ENCODE measurements at places on chromosomes 4 and X. TPM values are rescaled to one million over a fixed set of nuclear protein-coding genes. Genes with fewer than 3 reads are reported as not detected.

- no peaks in the 10 kb centered on the region for H3K27me3 ChIP-seq
- H3K4me3 ChIP-seq = no peak overlapping the region
- DNase-seq = no peak
- H3K36me3 ChIP-seq = no peaks in the 10 kb centered on the region
- no peak overlapping the region for H3K27ac ChIP-seq
Observed at GRCh38 chr4:80787306-80787705, 243.2 kb upstream of the BMP3 start.

DNA sequence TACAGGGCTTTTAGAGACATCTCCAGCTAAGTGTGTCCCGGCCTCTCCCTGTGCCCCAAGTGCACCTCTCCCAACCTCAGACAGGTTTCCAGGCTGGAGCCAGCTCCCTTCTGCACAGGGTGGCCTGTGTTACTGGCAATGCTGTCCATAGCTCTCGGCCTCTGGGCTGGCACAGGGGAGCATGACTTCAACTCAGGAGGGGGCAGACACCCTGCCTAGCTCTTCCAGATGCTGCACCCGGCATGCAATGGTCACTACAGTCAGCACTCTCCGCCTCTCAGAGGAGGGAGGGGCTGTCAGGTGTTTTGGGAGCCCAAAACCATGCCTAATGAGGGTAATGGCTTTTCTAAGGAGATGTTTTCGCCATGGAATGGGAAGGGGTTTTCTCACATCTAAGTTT lies 2.4 kb upstream of the IRAK1 start:
- DNase-seq = no peak
- no peaks in the 10 kb centered on the region for H3K27me3 ChIP-seq
- H3K4me3 ChIP-seq = no peak overlapping the region
- peaks cover 21% of the 10 kb centered on the region for H3K4me1 ChIP-seq

DNA sequence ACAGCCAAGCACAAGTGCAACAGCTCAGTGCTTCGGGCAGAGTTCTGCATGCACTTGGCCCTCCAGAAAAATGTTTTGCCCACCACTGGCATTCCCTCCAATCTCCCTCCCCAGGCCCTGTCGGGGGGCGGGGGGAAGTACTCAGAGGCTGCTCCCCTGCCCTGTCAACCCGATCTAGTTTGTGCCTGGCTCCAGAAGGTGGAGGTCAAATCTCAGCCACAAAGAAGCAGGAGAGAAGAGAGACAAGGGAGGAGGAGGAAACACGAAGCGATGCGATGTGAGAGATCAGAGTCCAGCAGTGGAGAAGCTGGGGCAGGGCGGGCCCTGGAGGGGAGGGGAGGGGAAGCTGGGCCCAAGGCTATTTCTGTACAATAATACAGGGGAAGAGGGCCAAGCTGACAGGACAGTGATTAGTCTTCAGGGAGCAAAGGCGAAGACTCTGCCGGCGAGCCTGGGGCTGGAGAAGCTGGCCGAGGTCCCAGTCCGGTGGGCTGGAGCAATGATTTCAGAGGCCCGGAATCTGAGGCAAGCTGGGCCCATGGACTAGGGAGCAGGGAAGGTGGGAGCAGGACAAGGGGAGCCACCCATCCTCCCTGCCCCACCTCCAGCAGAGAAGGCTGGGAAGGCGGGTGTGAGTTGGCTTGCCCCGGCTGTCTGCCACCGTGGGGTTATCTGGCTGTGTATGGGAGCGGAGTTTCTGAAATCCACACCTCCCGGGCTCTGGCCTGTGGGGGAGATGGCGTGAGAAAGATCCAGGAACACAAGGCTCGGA lies 167.1 kb downstream of the EFNB1 start:
- no peak overlapping the region for H3K27ac ChIP-seq
- no peak overlapping the region for H3K4me3 ChIP-seq
- no peaks in the 10 kb centered on the region for H3K27me3 ChIP-seq

- DNase-seq = no peak
- no peaks in the 10 kb centered on the region for H3K4me1 ChIP-seq
- no peaks in the 10 kb centered on the region for H3K27me3 ChIP-seq
- no peak overlapping the region for H3K4me3 ChIP-seq
- no peak overlapping the region for H3K27ac ChIP-seq
Observed at GRCh38 chr4:84159762-84160161, 339.3 kb downstream of the NKX6-1 start.

DNA sequence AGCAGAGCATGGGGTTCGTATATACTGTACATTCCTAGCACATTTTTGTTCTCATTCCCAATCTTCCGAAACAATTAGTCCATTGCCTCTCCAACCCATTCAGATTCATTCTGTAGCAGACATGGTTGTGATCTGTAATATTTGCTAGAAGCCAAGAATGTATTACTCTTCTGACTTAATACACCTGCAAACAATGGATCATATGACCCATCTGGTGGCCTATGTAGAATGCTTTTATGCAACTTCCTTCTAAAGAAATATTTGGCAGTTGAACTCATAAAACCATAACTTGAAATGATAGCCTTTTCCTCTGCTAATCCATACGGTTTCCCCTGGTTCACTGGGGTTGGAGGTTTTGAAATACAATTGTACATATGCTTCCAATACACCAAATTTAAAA lies 32.8 kb upstream of the SGMS2 start:
- no peaks in the 10 kb centered on the region for H3K36me3 ChIP-seq
- no peak overlapping the region for H3K4me3 ChIP-seq
- peaks cover 2% of the 10 kb centered on the region for H3K27me3 ChIP-seq

- DNase-seq = no peak
- H3K27me3 ChIP-seq = no peaks in the 10 kb centered on the region
- H3K4me1 ChIP-seq = no peaks in the 10 kb centered on the region
- no peak overlapping the region for H3K27ac ChIP-seq
Observed at GRCh38 chr4:53064609-53065008, 202.5 kb downstream of the RASL11B start.

DNA sequence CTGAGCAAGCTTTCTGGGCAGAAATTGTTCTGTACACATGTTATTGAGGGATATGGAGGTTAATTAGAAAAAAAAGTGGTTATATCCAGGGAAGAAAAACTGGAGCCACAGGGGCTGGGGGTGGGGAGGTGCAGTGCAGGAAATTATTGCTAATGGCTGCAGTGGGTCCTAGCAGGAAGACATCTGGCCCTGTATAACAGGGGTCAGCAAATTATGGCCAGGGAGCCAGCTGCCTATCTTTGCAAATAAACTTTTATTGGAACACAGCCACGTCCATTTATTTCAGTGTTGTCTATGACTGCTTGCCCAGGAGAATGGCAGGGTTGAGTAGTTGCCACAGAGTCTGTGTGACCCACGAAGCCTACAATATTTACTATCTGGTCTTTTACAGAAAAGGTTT lies 23.4 kb upstream of the PRPS2 start:
- no peak for DNase-seq
- no peaks in the 10 kb centered on the region for H3K36me3 ChIP-seq
- no peaks in the 10 kb centered on the region for H3K4me1 ChIP-seq
- no peak overlapping the region for H3K4me3 ChIP-seq
- H3K27ac ChIP-seq = no peak overlapping the region
- H3K27me3 ChIP-seq = peaks cover 2% of the 10 kb centered on the region

DNA sequence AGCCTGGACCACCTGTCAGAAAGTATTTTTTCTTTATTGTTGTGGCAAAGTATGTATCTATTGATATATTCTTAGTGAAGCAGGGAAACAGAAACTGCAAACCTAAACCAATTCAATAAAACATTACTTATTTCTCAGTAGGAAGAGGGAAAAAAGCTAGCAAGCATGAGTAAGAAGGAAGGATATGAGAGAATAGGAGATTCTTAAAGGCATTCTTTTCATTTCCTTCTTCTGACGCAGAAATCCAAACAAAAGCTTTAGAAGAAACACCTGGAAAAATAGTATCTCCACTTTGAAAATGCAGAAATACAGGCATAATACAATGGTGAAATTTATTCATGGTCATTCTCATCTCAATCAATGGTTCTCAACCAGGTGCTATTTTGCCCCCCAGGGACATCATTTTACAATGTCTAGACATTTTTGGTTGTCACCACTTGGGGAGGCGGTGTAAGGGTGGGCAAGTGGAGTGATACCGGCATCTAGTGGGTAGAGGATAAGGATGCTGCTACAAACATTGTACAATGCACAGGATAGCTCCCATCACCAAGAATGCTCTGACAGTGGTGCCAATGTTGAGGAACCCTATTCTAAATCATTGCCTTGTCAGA lies 21.7 kb upstream of the ATXN3L start:
- H3K36me3 ChIP-seq = no peaks in the 10 kb centered on the region
- H3K4me3 ChIP-seq = no peak overlapping the region
- no peak for DNase-seq
- no peaks in the 10 kb centered on the region for H3K4me1 ChIP-seq
- no peaks in the 10 kb centered on the region for H3K27me3 ChIP-seq

DNA sequence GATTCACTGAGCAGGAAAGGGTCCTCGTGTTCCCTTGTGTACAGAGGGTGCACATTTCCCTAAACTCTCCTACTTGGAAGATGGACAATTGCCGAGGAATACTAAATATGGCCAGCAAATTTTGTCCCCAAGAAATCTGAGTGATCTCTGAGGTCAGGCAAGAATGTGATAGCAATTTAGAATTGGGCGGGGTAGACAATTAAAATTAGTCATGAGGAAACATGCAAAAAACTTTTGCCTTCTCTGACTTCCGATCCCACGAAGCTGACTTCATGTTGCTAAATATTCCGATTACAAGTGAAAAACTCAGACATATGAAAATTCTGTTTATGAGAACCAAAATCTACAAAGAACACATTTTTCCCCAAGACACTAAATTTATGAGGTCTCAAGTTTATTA lies 453.9 kb upstream of the ZFP42 start:
- no peak for DNase-seq
- no peaks in the 10 kb centered on the region for H3K4me1 ChIP-seq
- H3K36me3 ChIP-seq = no peaks in the 10 kb centered on the region
- no peak overlapping the region for H3K4me3 ChIP-seq

- no peaks in the 10 kb centered on the region for H3K4me1 ChIP-seq
- H3K27me3 ChIP-seq = no peaks in the 10 kb centered on the region
- no peak for DNase-seq
- H3K36me3 ChIP-seq = no peaks in the 10 kb centered on the region
Observed at GRCh38 chr4:78749972-78750727, 26.0 kb upstream of the BMP2K start.

Gene ZDHHC15
- 0.54 TPM for total RNA-seq

Gene PSAPL1
- not detected for total RNA-seq

Gene FMR1NB
- not detected for total RNA-seq

Gene DAPP1
- 29.8 TPM for total RNA-seq

Measured in CD4-positive, CD25-positive, alpha-beta regulatory T cell (primary cell).